ENCODE measurements at places on chromosomes 3 and 15. TPM values are rescaled to one million over a fixed set of nuclear protein-coding genes. Genes with fewer than 3 reads are reported as not detected.

DNA sequence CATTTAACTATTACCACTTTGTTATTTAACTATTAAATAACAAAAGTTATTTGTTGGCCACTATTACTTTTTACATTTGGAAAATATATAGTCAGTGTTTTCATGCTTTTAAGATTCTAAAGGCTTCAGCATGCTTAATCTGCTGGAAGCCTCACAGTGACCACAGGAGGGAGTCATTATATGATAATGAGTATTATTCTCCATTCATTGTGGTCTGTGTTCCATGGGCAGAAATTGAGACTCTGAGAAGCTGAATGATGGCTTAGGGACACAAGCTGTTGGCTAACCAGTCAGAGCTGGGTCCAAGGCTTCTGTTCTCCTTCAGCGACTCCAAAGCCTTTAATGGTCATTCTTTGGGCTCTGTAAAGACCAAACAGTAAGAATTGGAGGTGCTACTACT lies 64.7 kb downstream of the BFSP2 start:
- H3K27me3 ChIP-seq: no peaks in the 10 kb centered on the region
- H3K27ac ChIP-seq: no peak overlapping the region
- peak; percentile 34 for DNase-seq
- no peak overlapping the region for H3K4me3 ChIP-seq

GRCh38 chr3:169836078-169836941 lies 23.6 kb upstream of the LRRC34 start:
- H3K27me3 ChIP-seq: peaks cover 7% of the 10 kb centered on the region
- no peaks in the 10 kb centered on the region for H3K36me3 ChIP-seq
- H3K4me1 ChIP-seq: no peaks in the 10 kb centered on the region

DNA sequence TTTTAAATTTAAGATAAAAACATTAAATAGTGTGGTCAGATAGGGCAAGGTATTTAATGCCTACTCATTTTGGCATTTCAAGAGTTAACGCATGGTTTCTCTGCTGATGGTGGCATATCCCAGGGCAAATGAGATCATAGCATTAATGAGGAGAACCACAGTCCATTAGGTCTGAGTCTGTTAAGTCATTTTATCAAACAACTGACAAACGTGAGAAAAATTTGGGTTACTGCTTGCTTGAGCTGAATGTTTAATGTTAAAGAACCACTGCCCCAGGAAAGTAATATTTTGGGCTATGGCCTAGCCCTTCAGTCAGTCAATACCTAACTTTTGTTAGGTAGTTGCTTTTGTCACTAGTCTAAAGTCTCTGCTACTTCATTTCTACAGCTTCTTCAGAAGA lies 37.9 kb upstream of the SLC2A2 start:
- no peaks in the 10 kb centered on the region for H3K27me3 ChIP-seq
- no peak overlapping the region for H3K27ac ChIP-seq
- no peaks in the 10 kb centered on the region for H3K4me1 ChIP-seq
- no peak for DNase-seq
- H3K36me3 ChIP-seq: peaks cover 25% of the 10 kb centered on the region

DNA sequence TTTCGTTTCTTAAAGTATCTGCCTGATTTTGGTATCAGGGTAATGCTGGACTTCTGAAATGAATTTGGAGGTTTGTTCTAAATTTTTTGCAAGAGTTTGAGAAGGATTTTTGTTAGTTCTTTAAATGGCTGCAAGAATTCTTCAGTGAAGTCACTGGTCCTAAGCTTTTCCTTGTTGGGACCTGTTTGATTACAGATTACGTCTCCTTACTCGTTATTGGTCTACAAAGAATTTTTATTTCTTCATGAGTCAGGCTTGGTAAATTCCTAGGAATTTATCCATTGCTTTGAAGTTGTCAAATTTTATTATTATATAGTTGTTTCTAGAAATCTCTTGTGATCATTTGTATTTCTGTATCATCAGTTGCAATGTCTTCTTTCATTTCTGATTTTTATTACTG lies 196.0 kb downstream of the DPH6 start:
- H3K27ac ChIP-seq: no peak overlapping the region
- no peak overlapping the region for H3K4me3 ChIP-seq
- no peaks in the 10 kb centered on the region for H3K27me3 ChIP-seq
- peaks cover 2% of the 10 kb centered on the region for H3K36me3 ChIP-seq
- no peak for DNase-seq

DNA sequence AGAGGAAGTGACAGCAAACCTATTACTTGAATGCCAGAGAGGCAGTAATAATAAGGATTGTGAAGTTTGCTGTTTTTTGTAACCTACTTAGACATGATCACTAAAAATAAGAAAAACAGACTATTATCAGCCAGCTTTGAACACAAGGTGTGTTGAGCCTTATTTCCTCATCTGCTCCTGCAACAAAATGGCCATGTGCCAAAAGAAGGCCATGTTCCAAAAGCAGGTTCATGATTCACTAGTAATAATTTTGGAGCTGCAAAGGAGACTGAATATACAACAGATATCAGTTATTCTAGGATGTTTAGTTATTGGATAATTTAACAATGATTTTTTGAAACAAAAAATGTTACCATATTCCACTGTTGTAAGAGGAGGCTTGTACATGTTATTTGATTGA lies 578.7 kb downstream of the SQOR start:
- H3K36me3 ChIP-seq: no peaks in the 10 kb centered on the region
- no peaks in the 10 kb centered on the region for H3K4me1 ChIP-seq

- H3K27me3 ChIP-seq: peaks cover 33% of the 10 kb centered on the region
- DNase-seq: peak; percentile 61
- H3K36me3 ChIP-seq: no peaks in the 10 kb centered on the region
- H3K27ac ChIP-seq: no peak overlapping the region
- no peak overlapping the region for H3K4me3 ChIP-seq
These were observed 1.9 kb upstream of the VWA5B2 start for GRCh38 chr3:184227481-184227935.

DNA sequence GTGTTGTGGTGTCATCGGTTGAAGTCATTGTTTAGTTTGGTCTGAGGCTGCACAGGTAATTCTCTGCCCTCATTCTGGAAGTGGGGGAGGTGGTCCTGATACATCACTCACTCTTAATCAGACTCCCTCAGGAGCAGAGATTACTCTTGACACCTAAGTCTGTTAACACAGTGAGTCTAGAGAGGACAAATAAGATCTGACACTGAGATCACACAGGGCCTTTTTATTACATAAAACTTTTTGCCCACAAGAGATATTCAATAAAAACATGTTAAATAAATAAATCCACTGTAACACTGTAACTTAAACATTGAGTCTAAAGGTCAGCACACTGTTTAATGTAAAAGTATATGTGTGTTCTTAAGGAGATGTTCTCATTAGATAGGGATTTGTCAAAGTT lies 57.1 kb upstream of the MBNL1 start:
- no peak overlapping the region for H3K27ac ChIP-seq
- no peaks in the 10 kb centered on the region for H3K27me3 ChIP-seq
- peaks cover 61% of the 10 kb centered on the region for H3K4me1 ChIP-seq
- no peak for DNase-seq
- no peak overlapping the region for H3K4me3 ChIP-seq

SLC24A5 gene
- total RNA-seq: not detected

CCR2 gene
- 0.81 TPM for total RNA-seq

CPNE4 gene
- not detected for total RNA-seq

TEX55 gene
- not detected for total RNA-seq
